Stimulated activated CD4-positive, alpha-beta T cell treated with anti-CD3 and anti-CD28 coated beads, TNF-alpha, amount 100 ng/mL, for 48 hours (primary cell): ENCODE measurements at places on chromosomes 13 and 19.

GRCh38 chr13:51553531-51553930 lies 30.7 kb upstream of the WDFY2 start:
- DNase-seq = no peak

GRCh38 chr13:98258226-98258625 lies 81.2 kb upstream of the RNF113B start:
- no peak for DNase-seq

DNA sequence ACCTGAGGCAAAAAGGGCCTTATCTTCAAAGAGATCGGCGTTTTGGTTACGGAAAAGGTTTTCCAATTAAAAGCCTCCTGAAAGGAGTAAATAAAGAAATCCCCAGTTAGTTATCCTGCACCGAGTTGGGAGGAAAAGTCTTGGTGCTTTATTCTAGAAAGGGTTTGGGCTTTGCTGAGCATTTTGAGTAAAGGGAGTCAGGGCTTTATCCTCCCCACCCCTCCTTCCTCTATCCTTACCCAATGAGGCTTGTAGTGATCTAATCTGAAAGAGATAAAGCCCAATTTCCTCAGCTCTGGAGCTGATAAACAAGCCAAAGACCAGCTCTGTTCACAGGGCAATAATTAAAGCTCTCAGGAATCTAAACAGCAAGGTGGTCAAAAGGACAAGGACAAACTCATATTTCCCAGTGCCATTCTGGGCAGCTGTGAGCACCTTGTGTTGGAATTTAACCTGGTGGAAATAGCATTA lies 188.9 kb upstream of the TSC22D1 start:
- no peak for DNase-seq

DNA sequence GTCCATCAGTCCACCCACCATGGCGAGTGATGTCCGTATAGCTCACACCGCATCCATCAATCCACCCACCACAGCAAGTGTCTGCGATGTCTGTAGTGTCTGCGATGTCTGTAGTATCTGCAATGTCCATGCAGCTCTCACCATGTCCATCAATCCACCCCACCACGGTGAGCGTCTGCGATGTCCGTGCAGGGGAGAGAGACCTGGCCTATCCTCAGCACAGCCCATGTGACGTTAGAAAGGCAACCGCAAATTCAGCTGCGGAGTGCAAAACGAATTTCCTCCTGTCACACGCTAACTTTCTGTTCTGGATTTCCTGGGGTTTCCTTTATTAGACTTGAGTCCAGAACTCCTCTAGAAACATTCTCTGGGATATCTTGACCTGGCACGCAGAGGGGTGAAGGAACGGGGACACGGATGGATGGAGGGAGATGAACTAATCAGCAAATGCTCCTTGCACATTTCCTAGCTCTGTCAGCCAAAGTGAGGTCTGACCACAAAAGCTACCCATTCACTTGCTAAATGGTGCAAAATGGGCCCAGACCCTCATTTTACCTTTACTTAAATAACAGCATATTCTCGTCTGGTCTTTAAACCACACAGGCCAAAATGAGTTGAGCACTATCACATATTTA lies 18.3 kb downstream of the RASA3 start:
- DNase-seq = no peak

GRCh38 chr13:29503041-29503837 lies 92.2 kb downstream of the SLC7A1 start:
- no peak for DNase-seq

DNA sequence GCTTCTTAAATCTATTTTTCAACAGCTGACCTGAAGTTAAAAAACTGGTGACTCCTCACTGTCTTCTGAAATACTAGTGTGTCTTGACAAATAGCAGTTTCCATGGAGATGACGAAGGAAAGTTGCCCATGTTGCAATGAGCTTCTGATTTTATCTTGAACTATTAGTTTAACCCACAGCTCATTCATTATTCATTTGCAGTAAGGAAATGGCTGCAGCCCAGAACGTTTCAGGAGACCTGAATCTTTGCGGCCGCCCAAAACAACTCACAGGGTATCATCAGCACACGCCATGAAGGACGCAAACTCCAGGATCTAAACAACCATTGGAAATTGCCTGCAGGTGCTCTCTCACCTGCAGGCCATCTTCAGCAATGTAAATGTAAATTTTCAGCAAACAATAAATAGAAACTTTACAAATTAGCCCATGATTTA lies 142.5 kb downstream of the DCLK1 start:
- no peak for DNase-seq

DNA sequence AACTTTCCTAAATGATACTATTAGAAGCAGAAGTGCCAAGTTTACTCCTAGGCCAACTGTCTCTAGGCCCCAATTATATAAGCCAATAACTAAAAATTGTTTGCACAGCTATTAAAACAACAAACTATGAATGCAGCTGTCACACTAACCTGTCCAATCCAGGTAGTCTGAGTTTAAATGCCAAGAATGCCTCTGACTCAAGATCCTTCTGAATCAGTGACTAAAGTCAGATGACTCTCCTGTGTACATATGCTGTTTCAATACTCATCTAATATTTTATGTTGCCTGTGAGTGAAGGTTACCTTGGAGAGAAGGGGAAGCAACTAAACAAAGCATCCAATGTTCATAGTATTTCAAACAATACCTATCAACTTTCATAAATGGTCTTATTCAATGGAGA lies 257.0 kb downstream of the ENOX1 start:
- DNase-seq = no peak

DNA sequence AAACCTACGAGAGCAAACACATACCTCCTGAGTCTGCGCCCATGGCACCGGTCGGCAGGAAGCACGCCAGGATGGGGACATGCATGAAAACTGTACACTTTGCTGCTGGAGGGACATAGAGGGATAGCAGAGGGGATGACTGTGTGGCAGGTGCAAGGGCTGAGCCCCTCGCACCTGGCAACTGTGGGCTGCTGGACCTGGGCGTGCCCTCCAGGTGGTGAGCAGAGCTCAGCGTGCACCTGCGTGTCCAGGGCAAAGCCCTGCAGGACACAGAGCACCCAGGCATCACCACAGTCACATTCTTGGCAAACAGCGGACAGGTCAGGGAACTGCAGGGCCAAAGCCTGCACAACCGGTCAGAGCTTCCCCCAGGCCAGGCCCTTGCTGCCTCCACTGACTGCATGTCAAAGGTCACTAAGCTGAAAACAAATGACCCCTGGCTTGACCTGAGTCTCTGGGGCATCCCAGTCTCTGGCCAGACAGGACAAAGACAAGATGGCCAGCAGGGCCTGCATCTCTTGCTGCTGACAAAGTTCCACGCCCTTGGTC lies 9.0 kb upstream of the ISYNA1 start:
- DNase-seq = no peak
